ENCODE measurements at places on chromosomes 7 and 10. TPM values are rescaled to one million over a fixed set of nuclear protein-coding genes. Genes with fewer than 3 reads are reported as not detected.

PON3 gene
- 28.2 TPM for total RNA-seq

AKR1C4 gene
- 0.37 TPM for total RNA-seq

CYP3A7 gene
- total RNA-seq: not detected

CC2D2B gene
- total RNA-seq: not detected

SH2D4B gene
- total RNA-seq: not detected

ARHGAP22 gene
- total RNA-seq: 4.4 TPM

OR6V1 gene
- not detected for total RNA-seq

TPK1 gene
- total RNA-seq: 2.7 TPM

CFAP69 gene
- total RNA-seq: 1.6 TPM

SPDYE2 gene
- total RNA-seq: not detected

ERCC6 gene
- 5.3 TPM for total RNA-seq

BRI3 gene
- total RNA-seq: 164 TPM

YWHAG gene
- 220 TPM for total RNA-seq

CALY gene
- total RNA-seq: not detected

ELN gene
- total RNA-seq: 0.13 TPM

DKK1 gene
- 341 TPM for total RNA-seq

PPP1R17 gene
- not detected for total RNA-seq

OR2A5 gene
- total RNA-seq: not detected

ABCB1 gene
- not detected for total RNA-seq

SRPK2 gene
- total RNA-seq: 32.7 TPM

GRM3 gene
- total RNA-seq: not detected

CEP55 gene
- 61.2 TPM for total RNA-seq

ELFN1 gene
- total RNA-seq: 0.55 TPM

DUSP5 gene
- 98.6 TPM for total RNA-seq

NKX1-2 gene
- not detected for total RNA-seq

EPO gene
- not detected for total RNA-seq

PON1 gene
- 0.34 TPM for total RNA-seq

LIPK gene
- total RNA-seq: not detected

RPEL1 gene
- not detected for total RNA-seq

TAS2R3 gene
- not detected for total RNA-seq

TSPAN12 gene
- total RNA-seq: 0.53 TPM

RAMP3 gene
- not detected for total RNA-seq

HHEX gene
- total RNA-seq: 15.9 TPM

GRB10 gene
- total RNA-seq: 72.2 TPM

GBX1 gene
- not detected for total RNA-seq

ADAM12 gene
- 5.7 TPM for total RNA-seq

DRGX gene
- total RNA-seq: not detected

MALRD1 gene
- not detected for total RNA-seq

CNPY1 gene
- not detected for total RNA-seq

CH25H gene
- total RNA-seq: 0.09 TPM

PKD2L1 gene
- not detected for total RNA-seq

CLRN3 gene
- total RNA-seq: not detected

ZNF804B gene
- total RNA-seq: not detected

CALML5 gene
- not detected for total RNA-seq

Measured in A549 treated with CpdA at 1 μM for 4 hours (cell line).